ENCODE measurements at places on chromosomes 12 and 14. TPM values are rescaled to one million over a fixed set of nuclear protein-coding genes. Genes with fewer than 3 reads are reported as not detected.

SLC16A7 gene
- 38.2 TPM for total RNA-seq

GPR84 gene
- not detected for total RNA-seq

SLC22A17 gene
- 164 TPM for total RNA-seq

NEUROD4 gene
- total RNA-seq, result 4.4 TPM

KIF26A gene
- 17.8 TPM for total RNA-seq

BICDL1 gene
- 66.4 TPM for total RNA-seq

CDCA4 gene
- total RNA-seq, result 12.5 TPM

CHFR gene
- 73.2 TPM for total RNA-seq

GARIN6 gene
- total RNA-seq, result not detected

TEDC1 gene
- total RNA-seq, result 9.1 TPM

INSM2 gene
- not detected for total RNA-seq

PAX9 gene
- not detected for total RNA-seq

KLRD1 gene
- total RNA-seq, result 0.63 TPM

SALL2 gene
- 14.4 TPM for total RNA-seq

Data from parietal lobe (tissue), 2 donors.